Activated CD8-positive, alpha-beta memory T cell treated with anti-CD3 and anti-CD28 coated beads for 1 hour (primary cell): ENCODE measurements at places on chromosomes 2 and 18.

GRCh38 chr2:6854416-6854815 lies 11.3 kb downstream of the CMPK2 start:
- DNase-seq = no peak

- no peak for DNase-seq
Measured at GRCh38 chr2:231684314-231685223, 23.8 kb upstream of the PTMA start.

DNA sequence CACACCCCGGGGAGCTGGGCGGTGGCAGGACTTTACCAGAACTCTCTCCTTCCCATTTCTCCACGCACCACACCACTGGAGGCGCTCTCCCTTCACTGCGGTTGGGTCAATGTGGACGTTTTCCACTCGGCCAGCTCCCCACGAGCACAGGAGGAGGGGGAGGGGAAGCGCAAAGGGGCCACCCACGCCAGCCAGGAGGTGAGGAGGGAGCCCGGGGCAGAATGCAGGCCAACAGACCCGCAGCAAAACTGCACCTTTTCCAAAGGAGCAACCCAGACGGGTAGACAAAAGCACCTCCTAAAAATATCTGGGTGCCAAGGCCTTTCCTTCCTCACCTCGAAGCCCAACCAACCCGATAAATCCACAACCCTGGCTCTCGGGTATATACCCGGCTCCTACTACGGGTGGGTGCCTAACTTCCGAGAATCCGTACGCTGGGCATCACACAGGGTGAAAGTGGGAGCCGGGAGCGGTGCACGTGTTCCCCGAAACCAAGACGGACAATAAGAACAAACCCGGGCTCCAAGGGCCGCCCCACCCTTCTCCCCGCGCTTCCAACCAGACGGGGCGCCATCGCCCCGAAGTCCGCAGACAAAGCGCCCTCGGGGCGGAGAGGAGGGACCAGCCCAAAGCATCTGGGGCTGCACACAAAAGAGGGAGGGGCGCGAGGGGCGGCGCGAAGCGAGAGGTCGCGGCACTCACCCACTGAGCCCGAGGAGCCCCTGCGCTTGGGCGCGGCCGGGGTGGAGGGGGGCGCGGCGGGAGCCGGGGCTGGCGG lies 1.0 kb downstream of the RTN4 start:
- no peak for DNase-seq

- no peak for DNase-seq
Measured at GRCh38 chr2:61853086-61853846, 594 bp downstream of the FAM161A start.

- no peak for DNase-seq
Measured at GRCh38 chr2:160375037-160375436, 118.6 kb downstream of the RBMS1 start.

GRCh38 chr18:78619854-78620253 lies 359.8 kb upstream of the SALL3 start:
- DNase-seq = no peak

- no peak for DNase-seq
Measured at GRCh38 chr2:200786423-200786822, 25.3 kb upstream of the BZW1 start.

- no peak for DNase-seq
Measured at GRCh38 chr2:62293490-62294271, 97.8 kb downstream of the B3GNT2 start.

DNA sequence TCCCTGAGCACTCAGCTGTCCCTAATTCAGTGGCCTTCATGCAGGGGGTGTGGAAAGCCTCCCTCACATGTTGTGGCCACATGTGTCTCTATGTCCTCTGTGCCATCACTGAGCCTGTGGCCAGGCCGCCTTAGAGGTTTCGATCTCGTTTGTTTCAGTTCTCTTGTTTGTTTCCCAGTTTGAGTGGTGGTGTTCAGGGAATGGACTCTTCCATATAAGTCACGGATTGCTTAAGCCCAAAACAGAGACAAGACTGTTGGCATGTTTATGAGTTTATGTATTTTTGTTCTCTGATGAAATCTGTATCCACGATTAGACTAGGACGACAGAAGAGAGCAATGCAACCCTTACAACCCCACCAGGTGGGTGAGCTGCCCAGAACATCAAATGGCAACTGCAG lies 134.5 kb downstream of the CCBE1 start:
- DNase-seq = no peak

GRCh38 chr2:130791617-130791939 lies 36.2 kb downstream of the AMER3 start:
- DNase-seq = no peak

DNA sequence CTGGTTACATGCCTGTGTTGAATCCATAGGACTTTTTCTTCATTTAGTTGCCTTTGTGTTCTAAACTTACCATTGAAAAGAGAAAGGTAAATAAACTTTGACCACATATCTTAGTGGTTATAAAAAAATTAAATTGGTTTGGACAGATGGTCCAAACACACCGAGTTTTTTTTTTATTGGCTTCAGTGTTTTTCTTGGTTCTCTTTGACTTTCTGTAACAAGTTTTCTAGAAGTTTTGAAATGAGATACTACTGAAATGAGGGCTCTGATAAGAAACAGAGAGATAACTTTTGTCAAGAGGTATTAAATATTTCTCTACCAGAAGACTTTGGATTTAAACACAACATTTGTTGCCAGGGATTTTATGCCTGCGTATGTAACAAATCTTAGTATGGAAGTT lies 20.7 kb downstream of the SPTBN1 start:
- no peak for DNase-seq

GRCh38 chr2:213231966-213232365 lies 52.3 kb upstream of the SPAG16 start:
- no peak for DNase-seq

- no peak for DNase-seq
Measured at GRCh38 chr2:4020153-4020552, 316.8 kb downstream of the DCDC2C start.

DNA sequence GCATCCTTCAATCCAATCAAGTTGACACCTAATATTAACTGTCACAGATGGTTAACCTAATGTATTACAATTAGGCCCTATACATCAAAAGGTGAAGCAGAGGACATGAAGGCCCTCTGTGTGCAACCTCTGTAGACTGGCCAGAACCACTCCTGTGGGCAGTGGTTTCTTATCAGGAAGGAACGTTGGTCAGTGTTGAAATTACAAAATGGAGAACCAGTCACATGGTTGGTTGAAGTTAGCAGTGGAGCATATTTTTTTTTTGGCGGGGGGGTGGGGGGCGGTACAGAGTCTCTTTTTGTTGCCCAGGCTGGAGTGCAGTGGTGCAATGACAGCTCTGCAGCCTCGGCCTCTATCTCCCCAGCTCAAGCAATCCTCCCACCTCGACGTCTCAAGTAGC lies 19.8 kb downstream of the RNU2-63P start:
- no peak for DNase-seq

DNA sequence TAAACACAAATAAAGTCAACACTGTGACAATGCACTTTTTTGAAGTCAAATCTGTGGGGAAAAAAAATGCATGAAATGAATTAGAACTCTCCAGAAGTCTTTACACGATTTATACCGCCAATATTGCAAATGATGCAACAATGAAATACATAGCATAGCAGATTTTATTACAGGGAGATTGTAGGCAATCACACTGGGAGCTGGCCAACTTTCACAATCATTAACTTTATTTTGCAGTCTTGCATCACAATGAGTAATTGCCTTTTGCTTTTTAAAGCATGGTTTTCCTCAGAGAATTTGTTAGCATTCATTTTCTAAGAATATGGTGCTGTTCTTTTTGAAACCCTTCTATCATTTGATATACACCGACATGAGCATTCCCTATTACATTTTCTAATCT lies 366.4 kb upstream of the FSIP2 start:
- no peak for DNase-seq

DNA sequence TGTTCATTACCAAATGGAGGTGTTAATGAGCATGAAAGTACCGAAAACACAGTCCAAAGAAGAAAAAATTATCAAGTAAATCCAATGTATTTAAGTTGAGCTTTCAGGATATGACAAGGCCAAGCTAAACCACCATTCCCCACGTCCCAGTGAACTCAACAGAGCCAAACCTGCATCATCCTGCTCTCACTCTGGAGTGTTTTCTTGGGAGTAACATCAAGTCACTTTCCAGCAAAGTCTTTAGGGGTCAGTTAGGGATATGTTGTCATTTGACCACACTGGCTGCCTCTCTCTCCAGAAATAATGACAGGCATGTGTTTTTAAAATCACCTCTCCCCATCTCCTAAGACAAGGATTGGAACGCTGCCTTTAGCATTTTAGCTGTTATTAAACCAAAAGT lies 140.5 kb downstream of the SRBD1 start:
- no peak for DNase-seq

- DNase-seq = no peak
Measured at GRCh38 chr2:72143441-72144273, 4.0 kb downstream of the CYP26B1 start.

DNA sequence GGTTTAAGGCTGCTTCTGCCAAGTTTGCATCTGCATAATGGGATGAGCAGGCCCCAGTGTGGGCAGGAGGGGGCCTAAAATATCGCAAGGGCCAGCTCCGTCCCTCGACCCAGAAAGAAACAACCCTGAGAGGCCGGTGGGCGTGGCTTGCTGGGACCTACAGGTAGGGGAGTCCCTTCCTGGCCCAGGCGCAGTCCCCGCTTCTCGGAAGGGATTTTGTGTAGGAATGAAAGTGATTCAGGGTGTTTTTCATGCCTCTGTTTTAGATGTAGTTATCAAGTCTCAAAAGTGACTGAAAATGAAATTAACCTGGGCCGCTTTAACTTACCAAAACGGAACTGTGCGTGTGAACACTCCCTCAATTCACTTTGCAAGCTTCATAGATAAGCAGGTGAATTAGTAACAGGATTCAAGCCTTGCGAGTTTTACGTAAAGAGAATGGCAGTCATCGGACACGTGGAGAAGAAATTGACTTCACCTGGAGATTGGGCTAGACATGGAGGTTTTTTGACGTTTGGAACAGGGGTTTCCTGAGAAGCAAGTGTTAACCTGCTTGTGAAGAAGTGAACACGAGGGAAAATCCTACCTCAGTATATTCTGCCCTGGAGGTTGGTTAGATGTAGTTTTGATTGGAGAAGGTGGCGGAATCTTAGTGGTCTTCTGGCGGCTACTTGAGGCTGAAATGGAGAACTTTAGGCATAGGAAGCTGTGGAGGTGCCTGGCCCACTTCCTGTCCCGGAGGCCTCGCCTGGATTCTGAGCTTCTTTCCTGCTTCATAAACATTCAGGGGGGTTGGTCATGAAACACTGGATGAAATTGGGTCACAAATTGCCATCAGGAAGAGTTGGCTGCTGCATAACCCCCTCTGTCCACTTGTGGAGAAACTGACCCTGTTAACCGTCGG lies 1.7 kb downstream of the NCK2 start:
- DNase-seq = peak; percentile 46

- DNase-seq = no peak
Measured at GRCh38 chr2:31956312-31956711, 54.5 kb downstream of the MEMO1 start.

GRCh38 chr2:186220409-186220808 lies 265.7 kb upstream of the ZC3H15 start:
- DNase-seq = no peak

DNA sequence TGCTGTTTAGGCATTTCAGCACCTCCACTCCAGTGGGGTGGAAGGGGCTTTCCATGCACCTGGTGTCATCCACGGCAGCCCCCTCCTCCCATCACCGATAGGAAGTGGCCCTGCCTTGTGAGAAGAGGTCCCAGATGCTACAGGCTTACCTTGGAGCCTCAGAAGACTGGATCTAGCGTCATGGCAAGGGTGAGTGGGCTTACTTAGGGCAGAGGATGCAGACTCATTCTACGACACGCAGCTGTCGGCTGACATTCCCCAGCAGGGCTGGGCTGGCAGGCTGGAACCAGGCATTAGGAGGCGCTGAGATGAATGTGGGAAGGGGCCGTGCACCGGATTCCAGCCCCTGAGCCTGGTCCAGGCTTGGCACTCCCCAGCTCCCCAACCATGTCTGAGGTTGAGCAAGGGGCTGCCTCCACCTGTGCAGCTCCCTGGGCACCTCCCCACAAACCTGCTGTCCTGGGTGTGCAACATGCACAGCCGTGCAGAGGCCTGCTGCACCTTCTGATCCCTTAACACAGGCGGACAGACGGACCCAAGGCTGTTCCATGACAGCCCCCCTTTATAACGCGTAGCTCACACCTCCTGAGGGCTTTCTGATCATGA lies 1.7 kb upstream of the PRLH start:
- no peak for DNase-seq

GRCh38 chr18:65567372-65567771 lies 183.4 kb upstream of the CDH7 start:
- DNase-seq = no peak

- DNase-seq = no peak
Measured at GRCh38 chr2:239816576-239817467, 208.3 kb downstream of the NDUFA10 start.

- DNase-seq = no peak
Measured at GRCh38 chr2:128004509-128004908, 23.4 kb downstream of the SAP130 start.

GRCh38 chr2:168529900-168530561 lies 74.0 kb downstream of the CERS6 start:
- DNase-seq = no peak

GRCh38 chr2:33108483-33109443 lies 162.0 kb downstream of the LTBP1 start:
- no peak for DNase-seq

GRCh38 chr18:57976230-57976773 lies 67.7 kb upstream of the NEDD4L start:
- no peak for DNase-seq

- no peak for DNase-seq
Measured at GRCh38 chr2:4278392-4278791, 575.0 kb downstream of the DCDC2C start.

GRCh38 chr18:8231316-8231715 lies 377.9 kb upstream of the RAB12 start:
- no peak for DNase-seq

DNA sequence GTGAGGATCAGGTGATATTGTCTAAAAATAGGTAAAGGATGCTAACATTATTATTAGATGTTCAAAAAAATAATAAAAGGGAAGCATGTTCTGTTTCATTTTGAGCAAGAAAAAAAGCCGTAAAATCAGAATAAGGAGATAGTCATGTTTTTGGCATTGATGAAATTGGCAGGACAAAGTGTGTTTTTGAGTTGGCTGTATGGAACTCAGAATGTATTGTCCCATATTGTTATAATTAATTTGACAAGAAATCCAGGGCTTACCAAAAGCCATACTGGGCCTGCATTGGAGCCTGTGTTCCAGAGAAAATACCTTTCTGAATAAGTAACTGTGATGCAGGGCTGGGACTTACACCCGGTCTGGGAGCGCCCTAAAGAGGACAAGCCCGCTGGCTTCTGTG lies 232.0 kb downstream of the AGAP1 start:
- DNase-seq = no peak

GRCh38 chr2:128789221-128789620 lies 470.6 kb upstream of the HS6ST1 start:
- no peak for DNase-seq

GRCh38 chr2:129922571-129923264 lies 56.7 kb upstream of the RAB6C start:
- DNase-seq = no peak

DNA sequence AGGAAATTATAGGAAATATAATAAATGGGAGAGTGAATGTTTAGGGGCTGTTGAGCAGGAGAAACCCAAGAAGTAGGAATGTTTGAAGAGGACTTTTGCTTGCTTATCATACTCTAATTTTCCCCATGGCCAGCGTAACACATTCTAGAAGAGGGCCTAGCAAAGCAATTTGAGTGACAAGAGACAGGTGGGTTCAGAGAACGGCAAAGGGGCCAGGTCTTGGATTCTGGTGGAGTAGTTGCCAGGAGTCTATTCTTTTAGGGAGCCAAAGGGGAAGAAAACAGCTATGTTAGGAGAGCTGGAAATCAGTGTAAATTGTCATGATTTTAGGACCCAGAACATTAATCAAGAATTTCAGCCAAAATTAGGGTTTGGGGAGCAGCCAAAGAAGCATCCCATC lies 96.5 kb downstream of the COL5A2 start:
- DNase-seq = no peak

GRCh38 chr18:46477425-46478011 lies 179.5 kb downstream of the LOXHD1 start:
- DNase-seq = no peak
